ENCODE measurements at places on chromosomes 13 and 19. TPM values are rescaled to one million over a fixed set of nuclear protein-coding genes. Genes with fewer than 3 reads are reported as not detected.

DNA sequence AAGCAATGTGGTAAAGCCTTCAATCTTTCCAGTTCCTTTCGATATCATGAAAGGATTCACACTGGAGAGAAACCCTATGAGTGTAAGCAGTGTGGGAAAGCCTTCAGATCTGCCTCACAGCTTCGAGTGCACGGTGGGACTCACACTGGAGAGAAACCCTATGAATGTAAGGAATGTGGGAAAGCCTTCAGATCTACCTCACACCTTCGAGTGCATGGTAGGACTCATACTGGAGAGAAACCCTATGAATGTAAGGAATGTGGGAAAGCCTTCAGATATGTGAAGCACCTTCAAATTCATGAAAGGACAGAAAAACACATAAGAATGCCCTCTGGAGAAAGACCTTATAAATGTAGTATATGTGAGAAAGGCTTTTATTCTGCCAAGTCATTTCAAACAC is 15.6 kb upstream of the ZNF763 start:
- peaks cover 59% of the 10 kb centered on the region for H3K36me3 ChIP-seq
- no peak overlapping the region for H3K27ac ChIP-seq
- no peak for DNase-seq
- H3K27me3 ChIP-seq: no peaks in the 10 kb centered on the region

DNA sequence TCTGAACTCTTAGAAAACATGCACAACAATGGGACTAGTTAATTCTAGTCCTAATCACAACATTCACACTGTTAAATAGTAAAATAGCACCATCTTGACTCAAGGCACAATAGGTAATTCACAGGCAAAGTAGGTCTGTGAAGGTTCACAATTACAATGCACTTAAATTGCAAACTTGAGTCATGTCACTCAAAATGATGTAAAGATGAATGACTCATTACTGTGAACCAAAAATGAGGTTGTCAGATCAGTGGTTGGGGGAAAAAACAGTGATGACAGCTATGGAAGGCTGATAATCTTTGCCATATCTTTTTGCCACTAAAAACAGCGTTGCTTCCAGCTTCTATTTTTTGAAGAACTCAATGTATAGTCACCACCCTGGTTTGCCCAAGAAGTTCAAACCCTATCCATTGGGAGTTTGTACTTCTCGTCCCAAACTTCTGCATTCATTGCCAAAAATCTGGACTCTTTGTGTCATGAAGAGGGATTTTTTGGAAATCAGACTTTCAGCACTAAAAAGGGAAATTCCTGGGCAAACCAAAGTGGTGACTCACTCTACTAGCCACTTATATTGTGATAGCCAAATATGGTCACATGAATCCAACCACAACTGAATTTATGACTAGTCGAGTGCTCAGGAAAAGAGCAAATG is 200.9 kb upstream of the TMTC4 start:
- H3K4me3 ChIP-seq: no peak overlapping the region
- no peak for DNase-seq
- H3K4me1 ChIP-seq: no peaks in the 10 kb centered on the region
- H3K27me3 ChIP-seq: peaks cover 1% of the 10 kb centered on the region
- no peak overlapping the region for H3K27ac ChIP-seq

Gene ANKLE1
- total RNA-seq: 1.8 TPM

DNA sequence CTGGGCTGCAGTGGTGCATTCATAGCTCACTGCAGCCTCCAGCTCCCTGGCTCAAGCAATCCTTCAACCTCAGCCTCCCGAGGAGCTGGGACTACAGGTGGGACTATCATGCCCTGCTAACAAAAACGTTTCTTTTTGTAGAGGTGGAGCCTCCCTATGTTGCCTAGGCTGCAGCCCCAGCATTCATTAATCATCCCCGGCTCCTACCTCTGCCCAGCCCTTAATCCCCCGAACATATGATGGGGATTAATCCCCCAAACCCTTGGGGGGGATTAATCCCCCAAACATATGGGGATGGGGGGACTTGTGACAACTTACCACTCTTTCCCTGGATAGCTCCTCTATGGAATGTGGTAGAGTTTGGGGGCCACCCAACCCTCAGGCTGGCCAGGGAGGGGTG is 45.9 kb downstream of the SUGP2 start:
- no peak overlapping the region for H3K27ac ChIP-seq
- H3K36me3 ChIP-seq: peaks cover under 1% of the 10 kb centered on the region
- DNase-seq: no peak
- peaks cover 2% of the 10 kb centered on the region for H3K27me3 ChIP-seq

DNA sequence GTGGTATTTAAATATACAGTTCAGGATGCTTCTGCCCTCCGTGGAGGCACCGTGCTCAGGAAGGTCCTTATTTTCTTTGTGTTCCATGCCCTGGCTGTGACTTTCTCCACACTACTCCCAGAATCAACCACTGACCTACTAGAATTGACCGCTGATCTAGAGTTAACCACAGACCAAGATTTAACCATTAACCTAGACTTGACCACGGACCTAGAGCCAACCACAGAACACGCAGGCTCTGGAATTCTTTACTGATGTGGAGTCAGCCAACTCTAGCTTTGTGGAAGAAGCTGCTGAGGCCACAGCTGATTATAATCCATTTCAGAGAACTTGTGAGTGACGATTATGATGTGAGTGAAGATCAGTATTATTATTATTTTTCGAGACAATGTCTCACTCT is 18.0 kb downstream of the GTF2F2 start:
- no peak overlapping the region for H3K27ac ChIP-seq
- H3K36me3 ChIP-seq: peaks cover 27% of the 10 kb centered on the region
- no peak for DNase-seq
- H3K4me1 ChIP-seq: no peaks in the 10 kb centered on the region
- no peak overlapping the region for H3K4me3 ChIP-seq

Gene ATP4A
- not detected for total RNA-seq

GRCh38 chr19:13861392-13861713 is 15.6 kb upstream of the NANOS3 start:
- peak overlapping the region; percentile 97 for H3K27ac ChIP-seq
- peak overlapping the region; percentile 78 for H3K4me3 ChIP-seq
- H3K27me3 ChIP-seq: peaks cover 10% of the 10 kb centered on the region
- no peaks in the 10 kb centered on the region for H3K36me3 ChIP-seq
- DNase-seq: no peak
- H3K4me1 ChIP-seq: peaks cover 27% of the 10 kb centered on the region

DNA sequence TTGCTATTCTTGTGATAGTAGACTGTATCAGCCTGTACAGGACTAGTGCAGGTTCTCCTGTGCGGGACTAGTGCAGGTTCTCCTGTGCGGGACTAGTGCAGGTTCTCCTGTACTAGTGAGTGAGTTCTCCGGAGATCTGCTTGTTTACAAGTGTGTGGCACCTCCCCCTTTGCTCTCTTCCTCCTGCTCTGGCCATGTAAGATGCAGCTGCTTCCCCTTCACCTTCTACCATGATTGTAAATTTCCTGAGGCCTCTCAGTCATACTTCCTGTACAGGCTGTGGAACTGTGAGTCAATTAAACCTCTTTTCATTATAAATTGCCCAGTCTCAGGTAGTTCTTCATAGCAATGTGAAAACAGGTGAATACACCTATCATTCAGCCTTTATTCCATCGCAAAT is 289.6 kb downstream of the TEX29 start:
- H3K4me1 ChIP-seq: no peaks in the 10 kb centered on the region
- H3K27me3 ChIP-seq: no peaks in the 10 kb centered on the region
- no peak overlapping the region for H3K27ac ChIP-seq
- no peak overlapping the region for H3K4me3 ChIP-seq
- DNase-seq: no peak

- peaks cover 17% of the 10 kb centered on the region for H3K27me3 ChIP-seq
- DNase-seq: no peak
- no peak overlapping the region for H3K27ac ChIP-seq
- H3K4me1 ChIP-seq: peaks cover 31% of the 10 kb centered on the region
- no peaks in the 10 kb centered on the region for H3K36me3 ChIP-seq
These were observed 17.8 kb downstream of the LMTK3 start for GRCh38 chr19:48493718-48494401.

Measured in CD4-positive, CD25-positive, alpha-beta regulatory T cell (primary cell).